ENCODE measurements at places on chromosomes 16 and 17.

GRCh38 chr17:44209786-44210341, 9.6 kb downstream of the UBTF start:
- no peak for DNase-seq

DNA sequence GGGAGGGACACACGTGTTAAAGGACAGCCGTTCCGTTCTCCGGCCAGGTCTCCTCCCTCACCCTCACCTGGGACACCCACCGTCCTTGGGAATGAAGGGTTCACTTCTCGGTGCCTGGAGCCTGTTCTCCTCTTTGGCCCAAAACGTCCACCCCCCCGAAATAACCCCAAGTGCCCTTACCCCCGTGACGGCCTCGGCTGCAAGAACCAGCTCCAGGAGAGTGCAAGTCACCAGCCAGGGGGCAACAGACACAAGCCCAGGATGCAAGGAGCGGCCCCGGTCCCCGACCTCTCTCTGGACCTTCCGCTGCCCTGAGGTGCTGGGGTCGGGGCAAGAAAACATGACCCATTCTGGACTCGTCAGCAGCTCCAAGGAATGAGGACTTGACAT, 20.0 kb upstream of the UBE2I start:
- no peak for DNase-seq

- DNase-seq: no peak
Measured at GRCh38 chr16:1197237-1197866, 27.7 kb downstream of the TPSG1 start.

DNA sequence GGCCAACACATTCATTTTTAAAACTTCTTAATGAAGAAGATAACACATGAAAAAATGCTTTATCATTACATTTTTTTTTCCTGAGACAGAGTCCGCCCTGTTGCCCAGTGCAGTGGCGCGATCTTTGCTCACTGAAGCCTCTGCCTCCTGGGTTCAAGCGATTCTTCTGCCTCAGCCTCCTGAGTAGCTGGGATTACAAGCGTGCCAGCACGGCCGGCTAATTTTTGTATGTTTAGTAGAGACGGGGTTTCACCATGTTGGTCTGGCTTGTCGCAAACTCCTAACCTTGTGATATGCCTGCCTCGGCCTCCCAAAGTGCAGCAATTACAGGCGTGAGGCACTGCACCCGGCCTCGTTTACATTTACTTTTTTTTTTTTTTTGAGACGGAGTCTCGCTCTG, 13.2 kb downstream of the HBQ1 start:
- no peak for DNase-seq

DNA sequence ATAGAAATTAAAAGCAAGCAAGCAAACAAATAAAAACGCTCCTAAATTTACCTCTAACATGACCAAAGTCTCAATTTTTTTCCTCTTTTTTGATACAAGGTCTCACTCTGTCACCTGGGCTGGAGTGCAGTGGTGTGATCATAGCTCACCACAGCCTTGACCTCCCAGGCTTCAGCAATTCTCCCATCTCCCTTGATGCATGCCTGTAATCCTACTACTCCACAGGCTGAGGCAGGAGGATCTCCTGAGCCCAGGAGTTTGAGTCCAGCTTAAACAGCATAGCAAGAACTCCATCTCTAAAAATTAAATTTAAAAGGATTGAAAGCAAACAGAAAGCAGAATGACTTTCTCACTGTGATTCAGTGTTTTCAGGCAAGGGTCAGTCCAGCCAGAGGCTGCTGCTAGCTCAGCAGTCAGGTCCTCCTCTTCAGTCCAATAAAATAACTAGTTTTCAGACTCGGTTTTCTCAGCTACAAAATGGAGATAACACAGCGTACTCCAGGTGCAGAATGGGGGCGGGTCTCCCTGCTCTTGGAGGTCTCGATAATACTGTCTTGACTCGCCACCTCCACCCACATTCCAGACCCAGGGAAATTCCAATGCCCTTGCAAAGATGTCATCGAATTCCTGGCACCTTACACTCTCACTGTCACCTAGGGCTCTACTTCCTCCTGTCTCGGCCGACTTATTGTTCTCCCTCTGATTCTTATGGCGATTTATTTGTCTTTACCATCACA, 20.7 kb upstream of the MRTFB start:
- DNase-seq: no peak

- DNase-seq: peak; percentile 66
Measured at GRCh38 chr17:74742153-74742515, 5.1 kb downstream of the RAB37 start.

DNA sequence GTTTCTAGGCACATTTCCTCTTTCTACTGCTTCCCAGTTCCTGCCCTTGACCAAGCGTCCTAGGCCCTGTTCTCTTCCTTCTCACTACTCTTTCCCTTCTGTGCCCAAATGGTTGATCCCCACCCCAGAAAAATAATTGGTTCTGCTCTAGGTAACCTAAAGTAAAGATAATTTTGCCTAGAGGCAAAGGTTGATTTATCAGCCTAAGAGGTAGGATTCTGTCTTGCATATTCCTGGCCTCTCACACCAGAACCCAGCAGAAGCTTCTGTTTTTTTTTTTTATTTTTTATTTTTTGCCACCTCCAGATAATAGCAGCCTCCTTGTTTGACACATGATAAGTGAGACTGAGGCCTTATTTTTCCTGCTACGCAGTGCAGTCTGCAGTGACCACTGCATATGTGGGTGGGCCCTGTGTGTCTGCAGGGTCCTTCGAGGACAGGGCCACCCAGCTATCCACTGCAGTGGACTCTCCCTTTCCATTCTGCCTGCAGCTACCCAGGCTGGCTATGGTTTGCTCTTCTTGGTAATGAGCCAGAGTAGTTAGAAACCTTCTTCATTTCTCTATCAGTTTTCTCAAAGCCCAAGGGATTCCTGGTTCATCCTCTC, 701 bp downstream of the PIPOX start:
- no peak for DNase-seq

GRCh38 chr16:25064937-25065336, 46.6 kb upstream of the LCMT1 start:
- DNase-seq: no peak

DNA sequence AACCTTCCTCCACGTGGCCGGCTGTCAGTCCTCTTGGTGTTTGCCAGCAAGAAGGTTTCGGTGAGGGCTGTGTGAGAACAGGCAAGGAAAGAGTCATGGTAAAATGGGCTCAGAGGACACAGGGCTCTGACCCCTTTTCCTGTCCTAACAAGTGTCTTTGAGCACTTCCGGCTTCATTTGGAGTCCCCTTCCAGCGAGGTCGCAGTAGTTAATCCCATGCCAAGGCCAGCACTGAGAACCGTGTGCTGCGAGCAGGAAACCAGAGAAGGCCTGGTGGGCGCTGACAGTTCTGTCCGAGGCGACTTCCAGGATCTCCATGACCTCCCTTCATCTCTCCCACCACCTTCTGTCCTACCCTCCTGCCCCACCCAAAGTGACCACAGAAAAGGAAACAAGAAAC, 168.1 kb downstream of the ZFHX3 start:
- no peak for DNase-seq

All from EH (cell line).